Fibroblast of upper back skin (primary cell): ENCODE measurements at places on chromosomes 7 and 10.

GRCh38 chr7:26278770-26279169, 12.9 kb upstream of the SNX10 start:
- DNase-seq: no peak

DNA sequence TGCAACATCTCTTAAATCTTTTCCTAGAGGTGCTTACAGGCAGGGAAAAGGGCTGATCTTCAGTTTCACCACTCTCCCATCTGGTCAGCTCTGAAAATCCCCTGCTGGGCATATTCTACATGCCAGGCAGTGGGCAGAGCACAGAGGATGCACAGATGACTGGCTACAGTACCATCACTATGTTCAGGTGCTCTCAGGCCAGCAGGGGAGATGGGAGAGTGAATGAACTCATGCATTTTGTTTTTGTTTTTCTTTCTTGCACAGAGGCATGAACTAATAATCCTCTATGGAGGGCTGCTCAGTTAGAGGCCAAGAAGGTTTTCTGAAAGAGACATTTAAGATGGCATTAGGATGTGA, 19.3 kb downstream of the ELMO1 start:
- DNase-seq: no peak

DNA sequence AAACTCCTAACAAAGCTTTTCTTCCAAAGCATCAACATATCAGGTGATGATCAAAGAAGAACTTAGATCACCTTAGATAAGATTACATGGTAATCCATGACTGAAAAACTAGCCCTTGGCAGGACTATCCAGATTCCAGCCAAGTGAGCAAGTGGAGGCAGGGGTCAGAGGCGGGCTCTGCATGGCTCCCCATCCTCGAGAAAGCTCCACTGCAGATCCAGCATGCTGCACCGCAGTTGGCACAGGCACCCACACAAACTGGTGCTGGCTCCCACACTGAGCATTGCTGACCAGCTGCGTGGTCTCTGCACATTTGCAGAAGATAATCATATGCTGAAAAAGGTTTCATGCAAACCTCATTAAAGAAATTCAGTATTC, 10.1 kb downstream of the PSAP start:
- DNase-seq: no peak

DNA sequence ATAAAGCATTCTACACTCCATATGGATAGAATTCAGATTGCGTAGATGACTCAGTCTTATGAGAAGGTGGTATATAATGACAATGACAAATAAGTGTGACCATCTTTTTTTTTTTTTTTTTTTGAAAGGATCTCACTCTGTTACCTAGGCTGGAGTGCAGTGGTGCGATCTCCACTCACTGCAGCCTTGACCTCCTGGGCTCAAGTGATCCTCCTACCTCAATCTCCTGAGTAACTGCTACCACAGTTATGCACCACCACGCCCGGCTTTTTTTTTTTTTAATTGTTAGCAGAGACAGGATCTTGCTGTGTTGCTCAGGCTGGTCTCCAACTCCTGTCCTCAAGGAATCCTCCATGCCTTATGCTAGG, 43.2 kb upstream of the NRP1 start:
- DNase-seq: peak; percentile 76

- peak; percentile 37 for DNase-seq
These were observed 43.7 kb downstream of the DNAJB9 start for GRCh38 chr7:108613147-108613948.

DNA sequence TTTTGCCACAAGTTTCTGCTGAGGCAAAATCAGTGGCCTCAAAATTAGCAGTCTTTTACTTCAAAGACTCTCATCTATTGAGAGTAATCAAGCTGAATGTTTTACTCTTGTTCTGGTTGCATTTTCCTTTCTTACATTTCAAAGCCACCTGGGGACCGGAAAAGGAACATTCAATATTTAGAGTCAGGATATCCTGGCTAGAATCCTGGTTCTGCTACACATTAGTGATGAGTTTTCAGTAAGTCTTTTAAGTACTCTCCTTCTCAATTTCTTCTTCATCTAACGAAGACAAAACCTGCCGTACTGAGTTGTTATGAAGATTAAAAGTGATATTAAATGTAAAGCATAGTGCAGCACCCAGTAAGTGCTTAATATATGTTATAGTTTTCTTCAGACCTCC, 52.5 kb downstream of the LAMB4 start:
- DNase-seq: no peak
